PC-9 (cell line): ENCODE measurements at places on chromosomes 3 and 15. TPM values are rescaled to one million over a fixed set of nuclear protein-coding genes. Genes with fewer than 3 reads are reported as not detected.

Gene EPB42
- not detected in 2 replicates for total RNA-seq

Gene CCDC174
- total RNA-seq: 14.7 and 14.9 TPM in 2 replicates

Gene CEMIP
- 0.58 and 0.61 TPM in 2 replicates for total RNA-seq

DNA sequence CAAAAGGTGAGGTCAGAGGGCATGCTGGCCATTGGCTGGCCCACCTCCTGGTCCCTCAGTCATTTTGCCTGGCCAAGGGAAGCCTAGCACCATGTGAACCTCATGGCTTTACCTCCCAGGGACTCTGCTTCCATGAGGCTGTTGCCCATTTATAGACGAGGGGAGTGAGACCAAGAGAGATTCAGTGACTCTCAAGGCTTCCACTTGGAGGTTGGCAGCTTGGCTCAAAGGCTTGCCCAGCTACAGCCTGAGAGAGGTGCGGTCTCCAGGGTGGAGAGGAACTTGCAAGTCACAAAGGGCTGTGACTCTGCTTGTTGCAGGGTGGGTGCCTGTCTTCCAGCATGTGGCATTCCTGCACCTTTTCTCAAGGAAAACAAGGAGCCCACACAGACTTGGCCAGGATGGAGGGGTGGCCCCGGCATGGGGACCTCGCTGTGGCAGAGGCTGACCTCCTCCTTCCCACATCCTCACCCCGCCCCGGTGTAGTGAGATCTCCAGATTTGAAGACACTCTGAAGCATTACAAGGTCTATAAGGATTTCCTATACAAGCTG, 24.5 kb downstream of the CFAP100 start:
- DNase-seq: no peak

- no peak for DNase-seq
Observed at GRCh38 chr15:48940508-48940907, 23.2 kb downstream of the SHC4 start.

DNA sequence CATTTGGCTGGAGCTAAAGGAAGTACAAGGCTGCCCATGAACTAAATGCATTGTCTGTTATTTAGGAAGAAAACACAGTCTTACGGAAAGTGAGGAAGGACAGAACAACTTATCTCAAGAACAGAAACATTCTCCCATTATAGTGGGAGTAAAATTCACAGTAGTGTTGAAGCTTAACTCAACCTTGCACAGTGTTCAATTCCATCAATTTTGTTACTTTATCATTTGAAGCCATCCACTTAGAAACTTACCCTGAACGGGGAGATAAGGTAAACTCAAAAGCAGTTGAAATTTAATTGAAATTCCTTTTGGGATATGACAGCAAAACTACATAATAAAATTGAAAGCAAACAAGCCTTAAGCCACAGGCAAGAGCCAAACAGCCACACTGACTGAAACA, 186.9 kb downstream of the PCCB start:
- no peak for DNase-seq

DNA sequence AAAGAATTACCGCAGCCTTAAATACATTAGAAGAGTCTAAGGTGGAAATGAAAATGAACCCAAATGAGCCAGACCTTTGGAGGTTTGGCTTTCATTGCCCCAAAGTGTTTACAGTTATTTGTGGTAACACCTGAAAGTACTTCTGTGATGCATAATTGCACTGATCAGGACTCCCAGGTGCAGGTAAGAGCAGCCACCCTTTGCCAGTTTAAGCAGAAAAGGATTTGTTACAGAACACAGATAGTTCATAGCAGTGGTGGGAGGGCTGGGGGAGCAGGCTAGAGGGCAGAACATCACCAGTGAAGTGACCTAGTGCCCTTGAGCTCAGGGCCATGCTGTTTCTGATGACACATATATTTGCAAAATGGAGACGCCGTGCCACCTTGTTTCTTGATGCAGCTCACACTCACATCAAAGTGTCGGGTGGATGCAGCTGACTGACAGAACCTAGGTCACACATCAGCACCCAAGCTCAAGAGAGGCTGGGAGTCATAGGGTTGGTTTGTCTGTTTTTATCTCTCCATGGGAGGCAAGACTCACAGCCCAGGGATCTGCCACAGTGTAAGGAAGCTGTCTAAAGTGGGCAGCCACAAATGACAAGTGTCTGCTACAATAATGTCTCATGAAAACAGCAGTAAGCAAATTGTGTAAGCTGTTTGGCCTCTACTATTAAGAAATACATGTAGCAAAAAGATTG, 49.1 kb downstream of the NEK11 start:
- no peak for DNase-seq

Gene NOX5
- total RNA-seq: 0.85 and 1.5 TPM in 2 replicates

- DNase-seq: no peak
Observed at GRCh38 chr3:10351013-10351735, 30.3 kb upstream of the SEC13 start.

Gene RNF13
- 40.1 and 65.0 TPM in 2 replicates for total RNA-seq
